ENCODE measurements at places on chromosomes 2 and 18.
A peak's percentile ranks its signal among the peaks of the same experiment; 100 is the strongest.

- DNase-seq, result peak; percentile 49
These were observed 15.9 kb downstream of the GTF3C3 start for GRCh38 chr2:196783431-196784094.

DNA sequence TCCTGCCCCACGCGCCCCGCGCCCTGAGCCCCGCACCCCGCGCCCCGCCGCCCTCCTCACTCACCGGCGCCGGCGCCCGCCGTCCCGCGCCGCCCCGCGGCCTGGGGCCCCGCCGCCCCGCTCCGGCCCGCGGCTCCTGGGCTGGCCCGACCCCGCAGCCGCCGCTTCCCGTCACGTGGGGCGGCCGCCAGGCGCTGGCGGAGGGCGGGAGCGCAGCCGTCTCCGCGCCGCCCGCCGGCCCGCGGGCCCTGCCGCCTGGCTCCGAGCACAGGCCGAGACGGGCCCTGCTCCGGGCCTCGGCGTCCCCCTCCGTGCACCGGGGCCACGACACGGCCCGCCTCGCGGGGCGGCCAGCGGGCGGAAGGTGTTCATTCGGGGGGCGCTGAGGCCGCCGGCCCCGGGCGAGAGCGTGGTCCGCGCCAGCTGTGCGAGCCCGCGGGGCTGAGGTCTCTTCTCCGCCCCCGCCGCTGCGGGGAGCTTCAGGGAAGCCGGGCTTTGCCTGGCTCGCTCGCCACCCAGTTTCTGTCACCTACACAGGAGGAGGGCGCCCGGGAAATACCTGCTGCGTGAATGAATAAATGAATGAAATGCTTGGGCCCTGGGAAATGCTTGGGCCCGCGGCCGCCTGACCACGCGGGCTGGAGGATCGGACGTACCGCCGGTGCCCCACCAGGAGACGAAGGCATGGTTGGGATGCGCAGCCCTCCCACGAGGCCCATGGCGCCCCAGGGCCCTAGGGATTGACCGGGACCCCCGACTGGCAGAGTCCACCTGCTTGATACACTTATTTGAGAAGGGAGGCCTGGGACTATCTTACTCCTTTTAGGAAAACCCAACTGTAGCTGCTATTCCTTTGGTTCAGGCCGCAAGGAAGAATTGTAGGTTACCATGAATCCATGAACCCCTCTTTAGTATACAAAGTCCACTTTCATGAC is at the start of gene TGFBRAP1:
TSS of gene TGFBRAP1 (minus strand) at position 175 of the 935 bp plus-strand sequence. CDS start 21,434 bp downstream, outside the sequence.
- DNase-seq, result no peak

DNA sequence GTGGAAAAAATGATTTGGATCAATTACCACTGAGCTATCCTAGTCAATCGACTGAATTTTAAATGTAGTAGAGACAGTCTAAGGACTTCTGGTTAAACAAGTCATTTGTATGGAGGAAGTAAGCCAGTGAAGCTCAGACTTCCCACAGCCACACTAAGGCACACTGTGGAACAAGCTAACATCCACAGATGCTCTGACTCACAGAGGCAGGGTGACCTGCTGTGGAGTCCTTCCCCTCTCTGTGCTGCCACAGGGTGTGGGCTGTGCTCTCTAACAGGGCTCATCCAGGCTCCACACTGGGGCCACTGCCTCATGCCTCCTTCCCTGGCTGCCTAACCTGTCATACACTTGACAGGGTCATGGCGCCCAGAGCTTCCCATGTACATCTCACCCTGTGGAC is 351.0 kb downstream of the GALR1 start:
- no peak for DNase-seq

- DNase-seq, result no peak
These were observed 49.3 kb upstream of the MCM6 start for GRCh38 chr2:135925571-135925970.

DNA sequence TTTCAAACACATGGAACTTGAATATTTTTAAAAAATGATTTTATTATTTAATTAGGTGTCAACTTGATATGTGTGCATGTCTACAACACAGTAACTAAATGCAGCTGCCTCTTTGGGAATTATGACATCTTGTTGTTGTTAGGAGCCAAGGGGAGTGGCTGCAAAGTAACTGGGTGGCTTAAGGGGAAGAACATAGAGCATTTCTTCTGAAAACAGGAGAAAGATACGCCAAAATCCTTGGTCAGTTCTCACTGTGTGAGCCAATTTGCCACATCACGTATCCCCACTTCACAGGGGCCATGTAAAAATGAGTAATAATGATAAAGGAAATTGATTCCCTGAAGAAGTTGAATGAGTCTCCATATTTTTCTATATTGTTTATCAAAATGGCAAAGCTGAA is 309.8 kb upstream of the COL3A1 start:
- no peak for DNase-seq

DNA sequence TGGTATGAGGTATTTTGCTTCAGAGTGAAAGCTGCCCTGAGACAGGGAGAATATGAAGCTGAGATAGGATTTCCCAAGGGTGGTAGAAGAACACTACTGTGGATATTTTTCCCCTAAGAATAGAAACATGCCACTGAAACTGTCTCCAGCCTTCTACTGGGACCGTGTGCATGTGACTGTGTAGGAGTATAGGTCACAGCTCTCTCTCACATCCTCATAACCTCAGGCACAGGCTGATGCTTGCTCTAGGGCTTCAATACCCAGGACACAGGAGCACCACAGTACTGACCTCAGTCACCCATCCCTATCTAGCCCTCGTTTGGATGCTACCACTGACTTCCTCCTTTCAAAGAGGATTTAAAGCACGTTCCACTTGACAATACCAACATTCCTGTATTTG is 67.2 kb downstream of the REV1 start:
- no peak for DNase-seq

GRCh38 chr2:127104881-127105655 is 1.9 kb downstream of the BIN1 start:
- no peak for DNase-seq

- DNase-seq, result no peak
These were observed at the start of gene BOLL for GRCh38 chr2:197784956-197785941. BOLL (minus strand) TSS chr2:197785319; CDS start chr2:197781850, 3,469 bp downstream.
